ENCODE measurements at places on chromosomes 5 and 9.
A peak's percentile ranks its signal among the peaks of the same experiment; 100 is the strongest.

GRCh38 chr5:157225469-157226422 is 40.2 kb upstream of the CYFIP2 start:
- no peak overlapping the region for H3K4me3 ChIP-seq
- no peak for DNase-seq
- peaks cover 1% of the 10 kb centered on the region for H3K27me3 ChIP-seq
- H3K27ac ChIP-seq: no peak overlapping the region

DNA sequence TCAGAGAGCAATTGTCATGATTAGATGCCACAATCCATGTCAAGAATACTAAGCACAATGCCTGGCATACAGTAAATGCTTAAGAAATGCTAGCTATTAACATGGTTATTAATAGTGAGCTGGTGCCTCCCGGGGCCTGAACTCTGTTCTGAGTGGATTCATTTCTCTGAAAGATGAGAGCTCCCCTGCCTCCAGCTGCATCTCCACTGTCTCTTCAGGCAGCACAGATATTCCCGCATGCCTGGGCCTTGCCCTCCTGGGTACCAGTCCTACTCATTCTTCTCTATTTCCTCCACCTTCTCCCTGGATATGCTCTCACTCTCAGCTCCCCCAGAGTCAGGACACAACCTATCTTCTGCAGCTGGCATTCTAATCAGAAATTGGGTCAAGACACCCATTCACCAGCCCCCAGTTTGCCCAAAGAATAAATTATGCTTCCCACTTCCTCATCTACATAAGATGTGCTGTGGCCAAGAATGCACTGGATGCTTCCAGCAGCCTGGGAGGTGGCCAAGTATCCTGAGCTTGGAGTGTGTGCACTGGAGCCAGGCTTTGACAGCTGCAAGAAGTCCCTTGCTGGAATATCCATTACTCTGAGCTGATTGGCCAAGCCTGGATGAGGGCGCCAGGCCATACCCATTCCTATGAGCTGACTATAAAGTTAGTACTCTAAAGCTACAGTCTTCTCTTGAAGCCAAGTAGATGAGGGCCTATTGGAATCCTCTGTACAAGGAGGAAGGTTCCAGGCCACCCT is 669.0 kb downstream of the ACTL7B start:
- no peak for DNase-seq
- H3K27me3 ChIP-seq: no peaks in the 10 kb centered on the region
- H3K27ac ChIP-seq: no peak overlapping the region
- H3K4me3 ChIP-seq: no peak overlapping the region
- H3K36me3 ChIP-seq: no peaks in the 10 kb centered on the region
- no peaks in the 10 kb centered on the region for H3K4me1 ChIP-seq

GRCh38 chr5:82163452-82164175 is 114.5 kb downstream of the RPS23 start:
- H3K27ac ChIP-seq: peak overlapping the region; percentile 92
- no peak overlapping the region for H3K4me3 ChIP-seq
- no peaks in the 10 kb centered on the region for H3K27me3 ChIP-seq

DNA sequence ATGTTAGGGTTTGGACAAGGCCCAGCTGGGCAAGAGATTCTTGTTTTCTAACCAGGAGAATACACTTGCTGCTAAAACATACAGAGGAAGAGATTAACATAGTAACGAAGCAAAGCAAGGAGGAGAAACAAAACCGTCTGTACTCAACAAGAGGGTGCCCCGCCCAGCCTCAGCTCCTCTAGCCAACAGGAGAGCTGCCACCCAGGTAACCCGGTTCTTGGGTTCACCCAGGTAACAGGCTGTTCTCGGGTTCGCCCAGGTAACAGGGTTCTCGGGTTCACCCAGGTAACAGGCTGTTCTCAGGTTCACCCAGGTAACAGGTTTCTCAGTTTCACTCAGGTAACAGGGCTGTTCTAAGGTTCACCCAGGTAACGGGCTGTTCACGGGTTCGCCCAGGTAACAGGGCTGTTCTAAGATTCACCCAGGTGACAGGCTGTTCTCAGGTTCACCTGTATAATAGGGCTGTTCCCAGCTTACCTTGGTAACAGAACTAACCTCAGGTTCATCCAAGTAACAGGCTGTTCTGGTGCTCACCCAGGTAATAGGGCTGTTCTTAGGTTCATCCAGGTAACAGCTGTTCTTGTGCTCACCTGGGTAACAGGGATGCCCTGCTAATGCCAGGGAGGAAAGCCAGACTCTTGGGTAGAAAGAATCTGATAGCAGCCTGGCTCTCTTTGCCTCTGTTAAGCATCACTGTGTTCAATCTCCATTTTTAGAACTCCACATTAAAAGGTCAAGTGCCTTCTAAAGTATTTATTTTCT is 271.6 kb downstream of the SYK start:
- no peaks in the 10 kb centered on the region for H3K4me1 ChIP-seq
- H3K36me3 ChIP-seq: no peaks in the 10 kb centered on the region
- H3K27me3 ChIP-seq: peaks cover 3% of the 10 kb centered on the region
- H3K27ac ChIP-seq: no peak overlapping the region
- no peak overlapping the region for H3K4me3 ChIP-seq

GRCh38 chr5:161190086-161190485 is 338.1 kb upstream of the ATP10B start:
- DNase-seq: no peak
- no peak overlapping the region for H3K27ac ChIP-seq
- no peaks in the 10 kb centered on the region for H3K36me3 ChIP-seq
- peaks cover 6% of the 10 kb centered on the region for H3K4me1 ChIP-seq

- H3K4me1 ChIP-seq: no peaks in the 10 kb centered on the region
- no peaks in the 10 kb centered on the region for H3K27me3 ChIP-seq
- no peak for DNase-seq
- peaks cover 40% of the 10 kb centered on the region for H3K36me3 ChIP-seq
Measured at GRCh38 chr9:14706530-14707140, 13.4 kb upstream of the ZDHHC21 start.

- no peak overlapping the region for H3K4me3 ChIP-seq
- peaks cover 16% of the 10 kb centered on the region for H3K27me3 ChIP-seq
- H3K27ac ChIP-seq: no peak overlapping the region
- no peak for DNase-seq
Measured at GRCh38 chr5:16628376-16628775, 11.6 kb upstream of the RETREG1 start.

DNA sequence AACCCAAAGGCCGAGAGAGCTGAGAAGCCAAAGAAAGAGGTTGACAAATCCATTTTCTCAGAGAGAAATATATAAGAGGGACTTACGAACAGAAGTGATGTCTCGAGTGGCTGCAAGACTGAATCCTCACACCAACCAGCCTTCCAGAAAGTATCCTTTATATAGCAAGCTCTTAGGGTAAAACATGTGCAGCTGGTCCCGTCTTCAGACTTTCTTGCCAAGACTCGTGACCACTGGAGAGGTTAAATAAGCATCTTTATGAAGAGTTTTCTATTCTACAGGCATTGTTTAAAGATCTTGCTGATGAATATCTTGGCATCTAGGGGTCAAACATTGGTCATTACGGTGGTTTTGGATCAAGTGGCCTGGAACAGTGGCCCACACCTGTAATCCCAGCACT is 16.9 kb upstream of the SLC22A4 start:
- no peak for DNase-seq
- H3K27ac ChIP-seq: no peak overlapping the region
- H3K27me3 ChIP-seq: no peaks in the 10 kb centered on the region
- peaks cover 25% of the 10 kb centered on the region for H3K4me1 ChIP-seq
- no peak overlapping the region for H3K4me3 ChIP-seq

DNA sequence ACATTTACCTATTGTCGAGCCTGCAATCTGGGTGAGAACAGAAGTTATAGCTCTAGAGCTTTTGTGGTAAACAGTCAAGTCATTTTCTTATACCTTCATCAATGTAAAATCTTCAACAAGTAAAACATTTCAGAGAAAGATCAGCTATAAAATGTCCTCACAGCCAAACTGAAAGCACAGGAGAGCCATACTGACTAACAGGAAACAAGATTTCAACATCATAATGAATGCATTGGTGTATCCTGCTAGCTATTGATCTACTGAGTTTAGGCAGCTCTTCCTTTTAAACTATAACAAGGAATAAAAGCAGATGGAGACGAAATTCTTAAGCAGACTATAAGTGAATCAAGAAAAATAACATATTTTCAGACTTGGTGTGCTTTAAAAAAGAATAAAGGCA is 1522.9 kb upstream of the WWC1 start:
- DNase-seq: no peak
- H3K27me3 ChIP-seq: no peaks in the 10 kb centered on the region
- H3K27ac ChIP-seq: no peak overlapping the region
- peaks cover 5% of the 10 kb centered on the region for H3K4me1 ChIP-seq
- no peak overlapping the region for H3K4me3 ChIP-seq
- peaks cover 5% of the 10 kb centered on the region for H3K36me3 ChIP-seq

- H3K36me3 ChIP-seq: no peaks in the 10 kb centered on the region
- H3K4me1 ChIP-seq: no peaks in the 10 kb centered on the region
Measured at GRCh38 chr5:169757016-169757415, 119.9 kb downstream of the DOCK2 start.

GRCh38 chr5:91126888-91127287 is 256.2 kb downstream of the ARRDC3 start:
- H3K36me3 ChIP-seq: no peaks in the 10 kb centered on the region
- H3K4me1 ChIP-seq: peaks cover 35% of the 10 kb centered on the region
- no peaks in the 10 kb centered on the region for H3K27me3 ChIP-seq
- H3K27ac ChIP-seq: no peak overlapping the region
- no peak overlapping the region for H3K4me3 ChIP-seq
- no peak for DNase-seq

DNA sequence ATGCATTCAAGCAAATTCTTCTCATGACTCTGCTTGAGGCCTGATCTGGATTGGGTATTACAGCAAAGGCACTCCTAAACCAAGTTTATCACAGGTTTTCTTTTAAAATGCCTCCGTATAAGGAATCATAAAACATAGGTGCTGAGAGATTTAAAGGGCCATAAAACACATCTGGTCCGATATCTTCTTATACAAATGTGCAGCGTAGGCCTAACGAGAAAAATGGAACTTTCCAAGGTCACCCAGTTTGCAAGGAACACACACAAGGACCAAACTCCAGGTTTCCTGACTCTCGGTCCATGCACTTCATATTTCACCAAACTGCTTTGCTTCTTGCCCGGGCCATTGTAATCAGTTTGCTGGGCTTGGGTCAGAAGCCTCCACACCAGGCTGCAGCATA is 22.1 kb downstream of the SH3RF2 start:
- H3K4me1 ChIP-seq: peaks cover 19% of the 10 kb centered on the region
- H3K36me3 ChIP-seq: no peaks in the 10 kb centered on the region
- no peak for DNase-seq
- peaks cover 16% of the 10 kb centered on the region for H3K27me3 ChIP-seq
- no peak overlapping the region for H3K27ac ChIP-seq
- H3K4me3 ChIP-seq: no peak overlapping the region

GRCh38 chr9:86275962-86276361 is 6.4 kb downstream of the ISCA1 start:
- peaks cover 19% of the 10 kb centered on the region for H3K4me1 ChIP-seq
- H3K27me3 ChIP-seq: no peaks in the 10 kb centered on the region
- no peak for DNase-seq
- peaks cover 21% of the 10 kb centered on the region for H3K36me3 ChIP-seq
- H3K4me3 ChIP-seq: no peak overlapping the region

GRCh38 chr5:58751222-58751837 is 168.5 kb downstream of the RAB3C start:
- H3K27ac ChIP-seq: no peak overlapping the region
- peaks cover 21% of the 10 kb centered on the region for H3K27me3 ChIP-seq
- H3K36me3 ChIP-seq: no peaks in the 10 kb centered on the region
- H3K4me1 ChIP-seq: peaks cover 19% of the 10 kb centered on the region
- DNase-seq: no peak

GRCh38 chr5:173618927-173619519 is 2.6 kb upstream of the BOD1 start:
- no peak for DNase-seq
- H3K27ac ChIP-seq: no peak overlapping the region

GRCh38 chr5:149831492-149831891 is 101.4 kb downstream of the PPARGC1B start:
- DNase-seq: no peak
- H3K36me3 ChIP-seq: no peaks in the 10 kb centered on the region
- H3K4me1 ChIP-seq: no peaks in the 10 kb centered on the region
- no peak overlapping the region for H3K4me3 ChIP-seq
- no peak overlapping the region for H3K27ac ChIP-seq

GRCh38 chr5:151718153-151718552 is 31.4 kb upstream of the SPARC start:
- DNase-seq: no peak
- peak overlapping the region; percentile 48 for H3K27ac ChIP-seq
- no peak overlapping the region for H3K4me3 ChIP-seq
- H3K36me3 ChIP-seq: no peaks in the 10 kb centered on the region
- no peaks in the 10 kb centered on the region for H3K27me3 ChIP-seq

- no peaks in the 10 kb centered on the region for H3K4me1 ChIP-seq
- no peaks in the 10 kb centered on the region for H3K36me3 ChIP-seq
- no peaks in the 10 kb centered on the region for H3K27me3 ChIP-seq
- no peak for DNase-seq
- H3K27ac ChIP-seq: no peak overlapping the region
Measured at GRCh38 chr5:148902478-148902877, 76.1 kb downstream of the ADRB2 start.

DNA sequence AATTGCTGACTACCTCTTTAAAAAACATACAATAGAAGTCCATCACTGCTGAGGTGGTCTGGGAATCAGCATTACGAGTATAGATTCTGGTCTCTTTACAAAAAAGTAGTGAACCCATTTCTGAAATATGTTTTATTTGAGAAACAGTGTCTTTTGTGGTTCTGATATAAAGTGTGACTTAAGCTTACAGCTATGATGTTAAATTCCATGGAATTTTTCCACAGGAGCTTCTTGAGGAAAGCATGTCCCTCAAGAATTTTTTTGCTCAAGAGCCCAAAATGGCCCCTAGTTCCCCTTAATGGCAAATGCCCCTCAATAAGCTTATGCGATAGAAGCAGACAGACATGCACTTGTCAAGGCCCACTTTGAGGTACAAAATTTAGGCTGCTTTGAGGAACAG is 265.7 kb downstream of the FAM170A start:
- H3K27me3 ChIP-seq: peaks cover 8% of the 10 kb centered on the region
- no peak for DNase-seq
- no peak overlapping the region for H3K4me3 ChIP-seq
- no peaks in the 10 kb centered on the region for H3K4me1 ChIP-seq
- no peak overlapping the region for H3K27ac ChIP-seq
- H3K36me3 ChIP-seq: no peaks in the 10 kb centered on the region

GRCh38 chr5:136114414-136115125 is 18.1 kb upstream of the SMAD5 start:
- H3K27me3 ChIP-seq: peaks cover 4% of the 10 kb centered on the region
- no peak overlapping the region for H3K4me3 ChIP-seq
- H3K36me3 ChIP-seq: no peaks in the 10 kb centered on the region
- no peak for DNase-seq

DNA sequence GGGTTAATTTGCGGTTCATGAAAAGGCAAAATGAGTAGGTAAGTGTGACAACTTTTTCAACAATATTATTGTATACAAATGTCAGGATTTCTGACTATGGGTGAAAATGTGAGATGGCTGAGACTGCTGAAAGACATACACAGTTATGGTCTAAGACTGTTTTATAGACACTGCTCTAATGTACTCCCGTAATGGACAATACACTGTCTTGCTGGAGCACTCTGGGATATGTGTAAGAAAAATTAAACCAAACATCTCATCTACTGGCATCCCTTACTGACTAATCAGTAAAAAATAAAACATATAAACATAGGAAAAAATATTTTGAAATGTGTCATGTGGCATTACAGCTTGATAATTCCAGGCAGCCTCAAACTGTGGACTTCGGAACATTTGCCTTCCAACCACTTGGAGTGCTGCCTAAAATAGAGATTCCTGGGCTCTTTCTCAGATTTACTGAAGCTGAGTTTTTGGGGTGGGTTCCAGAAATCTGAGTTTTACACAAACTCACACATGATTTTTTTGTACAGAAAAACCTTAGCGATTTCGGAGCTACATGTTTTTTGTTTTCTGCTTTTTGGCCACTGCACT is 233.9 kb upstream of the TBCA start:
- no peak overlapping the region for H3K4me3 ChIP-seq
- no peaks in the 10 kb centered on the region for H3K27me3 ChIP-seq
- peaks cover 2% of the 10 kb centered on the region for H3K36me3 ChIP-seq
- peaks cover under 1% of the 10 kb centered on the region for H3K4me1 ChIP-seq
- H3K27ac ChIP-seq: no peak overlapping the region
- no peak for DNase-seq

All from mesothelial cell of epicardium (in vitro differentiated cells).